ENCODE measurements at places on chromosomes 16 and 17. TPM values are rescaled to one million over a fixed set of nuclear protein-coding genes. Genes with fewer than 3 reads are reported as not detected.

- peaks cover 81% of the 10 kb centered on the region for H3K4me1 ChIP-seq
- H3K27ac ChIP-seq: peak overlapping the region; percentile 89
- no peaks in the 10 kb centered on the region for H3K27me3 ChIP-seq
- peak overlapping the region; percentile 58 for H3K4me3 ChIP-seq
These were observed 633 bp upstream of the NOL3 start for GRCh38 chr16:67169642-67170167.

DNA sequence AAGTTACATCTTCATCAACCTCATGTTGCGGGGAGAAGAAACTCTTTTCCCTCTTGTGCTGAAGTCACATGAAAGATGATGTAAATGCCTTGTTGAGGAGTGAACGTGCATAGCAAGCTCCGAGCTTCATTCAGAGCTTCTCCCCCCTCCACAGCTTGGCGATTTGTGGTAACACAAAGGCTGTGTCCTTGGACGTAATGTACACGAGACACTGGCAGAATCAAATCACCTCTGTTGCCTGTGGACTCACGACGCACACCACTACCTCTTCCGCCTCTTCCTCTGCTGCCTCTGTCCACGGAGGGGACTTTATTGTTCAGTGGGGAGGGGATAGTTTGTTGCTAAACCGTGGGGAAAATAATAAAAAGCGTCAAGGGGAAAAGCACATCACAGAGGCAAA is 54.9 kb upstream of the CHMP6 start:
- H3K4me3 ChIP-seq: no peak overlapping the region
- no peak overlapping the region for H3K27ac ChIP-seq
- peaks cover 3% of the 10 kb centered on the region for H3K36me3 ChIP-seq
- H3K4me1 ChIP-seq: peaks cover 11% of the 10 kb centered on the region

CCL18 gene
- 13.3 TPM for total RNA-seq

- DNase-seq: no peak
- no peaks in the 10 kb centered on the region for H3K4me1 ChIP-seq
- no peaks in the 10 kb centered on the region for H3K36me3 ChIP-seq
These were observed 46.5 kb downstream of the CDK5R1 start for GRCh38 chr17:32533296-32533695.

DNA sequence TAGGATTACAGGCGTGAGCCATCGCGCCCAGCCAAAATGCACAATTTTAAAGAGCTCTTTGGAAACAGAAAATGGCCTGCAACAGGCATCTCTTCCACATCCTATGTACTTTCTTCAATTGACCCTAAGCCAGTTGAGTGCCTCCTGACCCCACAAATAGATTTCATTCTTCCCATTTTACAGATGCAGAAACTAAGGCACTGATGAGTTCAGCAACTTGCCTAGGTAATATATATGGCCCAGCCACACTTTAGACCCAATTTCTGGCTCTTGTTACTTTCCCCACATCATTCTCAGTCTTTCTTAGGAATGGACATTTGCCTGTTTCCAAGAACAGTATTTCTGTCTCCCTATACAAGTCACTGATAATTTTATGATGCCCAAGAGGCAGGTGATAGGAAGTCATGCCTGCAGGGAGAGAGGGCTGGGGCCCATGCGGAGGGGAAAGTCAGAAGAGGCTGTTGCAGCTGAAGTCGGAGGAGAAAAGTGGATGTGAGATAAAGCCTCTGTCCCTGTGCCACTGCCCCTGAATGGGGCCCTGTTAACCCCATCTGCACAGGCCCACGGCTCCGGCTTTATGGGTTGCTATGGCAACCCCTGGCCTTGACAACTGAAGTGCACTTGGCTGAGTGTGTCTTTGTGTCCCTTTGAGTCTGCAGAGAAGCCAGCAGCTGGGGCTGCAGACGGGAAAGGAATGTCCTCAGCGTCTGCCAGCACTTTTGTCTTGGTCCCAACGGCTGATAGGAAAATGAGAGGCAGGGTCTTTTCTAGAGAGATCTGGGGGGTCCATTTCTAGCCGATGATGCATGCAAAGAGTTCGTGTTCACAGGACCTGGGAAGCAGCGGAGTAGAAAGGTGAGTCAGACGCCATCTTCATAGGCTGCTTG is 45.9 kb downstream of the ABAT start:
- no peaks in the 10 kb centered on the region for H3K27me3 ChIP-seq
- no peaks in the 10 kb centered on the region for H3K4me1 ChIP-seq
- H3K27ac ChIP-seq: no peak overlapping the region

GRCh38 chr16:86630471-86630870 is 52.1 kb downstream of the FOXL1 start:
- no peak for DNase-seq
- H3K4me1 ChIP-seq: no peaks in the 10 kb centered on the region
- H3K27me3 ChIP-seq: no peaks in the 10 kb centered on the region
- no peak overlapping the region for H3K4me3 ChIP-seq

ALOXE3 gene
- not detected for total RNA-seq

- H3K4me3 ChIP-seq: no peak overlapping the region
- no peak for DNase-seq
- H3K4me1 ChIP-seq: peaks cover 26% of the 10 kb centered on the region
- peak overlapping the region; percentile 69 for H3K27ac ChIP-seq
- H3K27me3 ChIP-seq: no peaks in the 10 kb centered on the region
- H3K36me3 ChIP-seq: peaks cover 89% of the 10 kb centered on the region
These were observed 43.8 kb downstream of the NDEL1 start for GRCh38 chr17:8479431-8479947.

GRCh38 chr16:74726716-74727115 is 26.1 kb upstream of the MLKL start:
- H3K36me3 ChIP-seq: no peaks in the 10 kb centered on the region
- DNase-seq: no peak
- no peak overlapping the region for H3K4me3 ChIP-seq
- no peak overlapping the region for H3K27ac ChIP-seq
- H3K27me3 ChIP-seq: no peaks in the 10 kb centered on the region

CMTM2 gene
- not detected for total RNA-seq

DNA sequence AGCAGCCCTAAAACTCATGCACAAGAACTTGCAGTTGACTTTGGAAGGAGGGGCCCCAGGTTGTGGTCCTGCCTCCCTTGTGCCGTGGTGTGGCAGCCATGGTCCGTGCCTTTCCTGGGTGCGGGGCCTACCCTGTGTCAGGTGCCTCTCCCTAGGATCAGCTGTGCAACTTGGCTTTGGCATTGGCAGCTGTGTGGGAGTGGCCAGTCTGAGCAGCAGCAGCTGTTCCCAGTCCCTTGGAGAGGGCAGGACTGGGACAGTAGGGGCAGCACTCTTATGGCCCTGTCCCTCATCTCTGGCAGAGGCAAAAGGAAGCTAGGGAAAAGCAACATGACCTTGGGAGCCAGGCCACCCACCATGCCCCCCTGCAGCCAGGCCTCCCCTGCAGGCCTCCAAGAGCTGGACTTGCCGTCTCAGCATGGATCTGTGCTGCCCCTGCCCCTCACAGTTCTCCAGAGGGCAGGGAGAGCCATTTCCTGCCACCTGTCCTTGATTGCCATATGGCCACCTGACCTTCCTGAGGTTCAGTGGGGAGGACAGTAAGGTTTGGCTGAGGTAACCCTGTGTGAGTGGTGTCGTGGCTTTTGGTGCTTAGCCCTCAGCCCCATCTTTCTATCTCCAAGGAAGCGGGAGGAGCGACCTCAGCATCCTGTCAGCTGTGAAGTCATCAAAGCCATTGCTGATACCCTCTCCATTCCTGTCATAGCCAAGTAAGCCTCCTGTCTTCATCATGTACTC is 15.5 kb upstream of the NFATC3 start:
- no peak overlapping the region for H3K27ac ChIP-seq
- no peak for DNase-seq
- H3K27me3 ChIP-seq: no peaks in the 10 kb centered on the region
- peaks cover 24% of the 10 kb centered on the region for H3K36me3 ChIP-seq
- H3K4me3 ChIP-seq: no peak overlapping the region

DNA sequence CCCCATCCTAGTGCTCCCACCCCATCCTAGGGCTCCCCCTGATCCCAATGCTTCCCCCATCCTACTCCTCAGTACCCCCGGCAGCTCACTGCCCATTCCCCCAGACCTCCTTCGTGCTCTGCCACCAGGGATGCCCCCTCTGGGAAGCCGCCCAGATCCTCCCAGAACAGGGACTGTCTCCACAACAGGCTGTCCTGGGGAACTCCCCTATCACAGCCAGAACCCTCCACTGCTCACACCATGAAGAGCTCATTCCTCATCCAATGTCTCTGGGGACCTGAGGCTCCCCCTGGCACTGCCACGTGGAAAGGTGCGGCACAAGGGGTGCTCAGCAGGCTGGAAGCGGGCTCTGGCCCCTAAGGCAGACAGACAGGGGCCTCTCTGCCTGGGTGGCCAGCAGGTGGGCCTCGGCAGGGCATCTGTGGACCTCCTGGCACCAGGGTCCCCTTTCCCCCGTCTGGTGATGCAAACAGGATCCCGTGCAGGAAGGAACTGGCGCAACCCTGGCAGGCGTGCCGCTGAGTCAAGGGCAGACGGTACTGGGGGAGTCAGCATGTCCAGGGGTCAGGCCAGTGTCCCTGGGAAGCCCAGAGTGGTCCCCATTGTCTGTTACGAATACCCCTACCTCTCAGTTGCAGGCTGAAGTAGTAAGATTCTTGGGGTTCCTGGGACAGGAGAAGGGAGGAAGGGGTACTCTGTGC is 14.8 kb upstream of the PVALEF start:
- no peaks in the 10 kb centered on the region for H3K36me3 ChIP-seq
- no peak overlapping the region for H3K4me3 ChIP-seq
- DNase-seq: no peak
- peaks cover 7% of the 10 kb centered on the region for H3K4me1 ChIP-seq
- H3K27me3 ChIP-seq: no peaks in the 10 kb centered on the region

DNA sequence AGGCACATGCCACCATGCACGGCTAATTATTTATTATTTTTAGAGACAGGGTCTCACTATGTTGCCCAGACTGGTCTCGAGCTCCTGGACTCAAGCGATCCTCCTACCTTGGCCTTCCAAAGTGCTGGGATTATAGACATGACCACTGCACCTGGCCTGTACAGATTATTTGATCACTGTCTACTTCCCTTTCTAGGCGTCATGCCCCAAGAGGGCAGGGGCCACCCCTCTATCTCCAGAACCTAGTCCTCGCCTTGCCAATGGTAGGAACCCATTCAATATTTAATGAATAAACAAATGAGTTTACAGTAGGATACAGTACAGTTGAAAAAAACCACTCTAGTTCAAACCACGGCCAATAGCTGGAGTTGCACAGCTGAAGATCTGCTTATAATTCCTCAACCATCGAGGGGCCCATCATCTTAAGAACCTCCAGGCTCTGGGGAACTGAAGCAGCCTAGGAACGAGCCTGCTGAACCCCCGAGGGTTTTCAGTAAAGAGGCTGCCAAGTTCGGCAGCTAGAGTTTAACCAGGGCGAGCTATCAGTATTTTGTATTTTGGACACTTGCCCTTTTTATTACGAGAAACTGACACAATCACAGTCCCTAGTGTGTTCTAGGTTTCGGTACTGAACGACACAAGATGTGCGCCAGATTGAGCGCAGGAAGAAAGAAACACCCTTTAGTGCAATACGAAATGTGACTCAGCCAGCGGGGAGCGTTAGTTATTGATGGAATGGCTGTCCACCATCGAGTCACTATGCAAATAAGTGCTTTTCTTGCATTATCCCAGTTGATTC is 14.6 kb downstream of the ADCY9 start:
- H3K27ac ChIP-seq: no peak overlapping the region
- H3K27me3 ChIP-seq: no peaks in the 10 kb centered on the region
- no peak for DNase-seq
- H3K4me3 ChIP-seq: no peak overlapping the region

DNA sequence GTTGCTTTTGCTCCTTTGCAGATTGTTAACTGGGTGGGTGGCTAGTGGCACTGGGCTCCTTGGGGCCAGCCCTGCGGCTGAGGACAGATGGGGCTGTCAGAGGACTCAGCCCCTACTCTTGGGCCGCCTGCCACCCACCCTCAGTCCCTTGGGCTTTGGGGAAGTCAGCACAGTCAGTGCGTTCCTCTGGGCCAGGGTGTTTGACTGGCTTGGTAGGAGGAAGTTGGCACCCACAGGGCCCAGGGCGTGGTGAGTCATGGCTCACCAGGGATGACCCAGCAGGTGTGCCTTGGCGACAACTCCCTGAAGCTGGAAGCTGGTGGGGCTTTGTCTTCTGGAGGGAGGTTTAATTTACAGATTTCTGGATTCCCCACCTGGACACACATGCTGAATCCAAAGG is 32.4 kb downstream of the HAPSTR1 start:
- H3K27ac ChIP-seq: no peak overlapping the region
- H3K4me1 ChIP-seq: peaks cover 40% of the 10 kb centered on the region
- no peak for DNase-seq

DNA sequence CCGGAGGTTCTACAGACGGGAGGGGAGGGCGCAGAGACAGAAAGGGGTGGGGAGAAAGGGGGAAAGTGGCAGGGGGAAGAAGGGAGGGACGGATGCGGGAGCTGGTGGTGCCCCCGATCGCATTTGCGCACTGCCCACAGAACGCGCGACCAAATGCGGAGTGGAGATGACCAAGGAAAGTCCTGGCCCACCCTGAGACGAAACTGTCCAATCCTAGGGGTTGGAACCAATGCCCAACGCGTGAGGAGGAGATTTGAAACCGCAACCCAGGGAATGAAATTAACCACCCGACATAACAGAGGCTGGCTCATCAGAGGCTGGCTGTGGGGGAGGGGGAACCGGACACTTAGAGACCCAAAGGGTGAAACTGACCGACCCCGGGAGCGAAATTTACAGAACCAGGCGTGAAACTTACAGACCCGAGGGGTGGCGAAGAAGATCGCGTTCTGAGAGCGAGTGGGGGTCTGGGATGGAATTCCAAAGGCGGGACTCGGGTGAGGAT is 1.4 kb downstream of the HES7 start:
- no peak for DNase-seq
- peaks cover 10% of the 10 kb centered on the region for H3K27me3 ChIP-seq
- peaks cover 79% of the 10 kb centered on the region for H3K4me1 ChIP-seq
- H3K4me3 ChIP-seq: peak overlapping the region; percentile 79
- H3K27ac ChIP-seq: peak overlapping the region; percentile 21
- no peaks in the 10 kb centered on the region for H3K36me3 ChIP-seq

Data from esophagus muscularis mucosa (tissue), 4 donors.